Stimulated activated naive B cell treated with anti-CD40 and anti-IgM and Interleukin-4, amounts not matched to agents 10 μg/mL and 1 μg/mL and 100 μg/mL, for 72 hours (primary cell): ENCODE measurements at places on chromosomes 16 and 17.

DNA sequence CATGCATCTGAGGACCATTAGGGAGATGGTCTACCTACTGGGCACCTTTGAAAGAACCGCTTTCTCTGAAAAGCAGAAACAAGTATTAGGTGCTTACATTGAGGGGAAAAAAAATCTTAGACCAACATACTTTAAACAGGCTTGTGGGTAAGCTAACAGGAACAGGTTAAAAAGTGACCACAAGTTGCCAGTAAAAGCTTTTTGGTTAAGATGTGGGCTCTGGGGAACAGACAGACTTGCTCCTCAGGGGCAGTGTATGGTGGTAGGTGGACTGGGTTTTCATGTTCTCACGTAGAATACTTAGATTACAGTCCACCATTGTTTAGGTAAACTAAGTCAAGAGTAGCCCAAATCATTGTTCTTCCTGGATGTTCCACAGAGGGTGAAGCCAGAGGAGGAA, 41.2 kb downstream of the REXO5 start:
- DNase-seq: no peak

- DNase-seq: peak; percentile 9
Observed at GRCh38 chr17:31068291-31068690, 26.5 kb upstream of the NF1 start.

DNA sequence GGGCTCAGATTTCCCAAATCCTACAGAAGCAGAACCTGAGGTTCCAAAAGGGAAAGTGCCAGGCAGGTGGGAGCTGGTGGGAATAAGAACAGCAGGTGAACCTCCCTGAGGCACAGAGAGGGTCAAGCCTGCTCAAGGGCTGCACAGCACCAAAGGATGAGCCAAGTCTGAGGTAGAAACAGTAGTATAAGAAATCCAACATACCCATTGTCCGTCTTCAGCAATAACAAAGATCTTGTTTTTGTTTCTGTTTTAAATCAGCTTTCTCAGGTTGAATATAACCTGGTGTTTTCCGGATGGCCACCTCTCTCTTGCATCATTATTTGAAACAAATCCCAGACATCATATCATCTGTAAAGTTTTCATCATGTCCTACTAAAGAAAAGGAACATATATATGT, 10.6 kb upstream of the CES3 start:
- DNase-seq: no peak

DNA sequence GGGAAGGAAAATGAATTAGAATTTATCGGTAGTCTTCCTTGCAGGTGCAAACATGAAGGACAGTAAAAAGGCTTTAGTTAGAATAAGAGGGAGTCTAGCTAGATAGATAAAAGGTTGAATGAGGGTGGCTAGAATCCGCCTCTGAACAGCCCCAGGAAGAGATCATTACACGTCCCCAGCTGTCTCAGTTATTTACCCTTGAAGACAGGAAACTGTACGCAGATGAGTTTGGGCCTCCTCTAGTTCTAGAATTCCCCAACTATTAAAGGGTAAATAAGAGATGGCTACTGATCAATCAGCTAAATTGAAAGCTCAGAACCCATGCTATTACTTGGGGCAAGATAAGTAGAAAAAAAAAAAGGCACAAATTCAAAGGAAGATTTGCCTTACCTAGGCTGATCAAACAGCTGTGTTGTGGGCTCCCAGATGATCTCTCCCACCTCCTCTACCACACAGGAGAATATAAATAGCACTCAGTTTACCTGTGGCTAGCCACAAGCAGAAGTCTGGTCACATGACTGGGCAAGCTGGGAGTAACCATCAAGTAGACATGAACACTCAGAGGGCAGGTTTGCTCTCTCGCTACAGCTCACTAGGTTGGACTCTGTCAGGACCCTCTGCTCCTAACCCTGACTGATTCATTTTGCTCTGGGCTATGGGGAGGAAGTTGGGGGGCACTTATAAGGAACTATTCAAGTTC, 17.0 kb downstream of the FAM117A start:
- peak; percentile 55 for DNase-seq

- DNase-seq: no peak
Observed at GRCh38 chr16:67652578-67653127, 7.4 kb downstream of the ACD start.

DNA sequence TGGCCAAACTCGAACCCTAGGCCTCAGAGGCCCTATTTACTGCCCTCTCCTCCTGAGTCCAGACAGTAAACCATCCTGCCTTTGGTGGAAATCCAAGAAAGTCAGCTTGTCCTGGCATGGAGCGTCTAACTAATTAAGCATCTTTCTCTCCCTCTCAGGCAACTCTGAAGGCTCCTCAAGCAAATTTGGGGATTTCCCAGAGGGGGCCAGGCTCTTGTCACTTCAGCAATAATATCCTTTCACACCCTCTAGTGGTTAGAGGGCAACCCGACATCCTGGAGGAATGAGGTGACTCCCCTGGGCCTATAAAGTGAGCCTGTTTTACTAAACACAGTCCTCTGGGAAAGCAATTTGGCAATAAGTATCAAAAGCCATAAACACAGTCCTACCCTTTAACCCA, 60.4 kb downstream of the NOG start:
- peak; percentile 62 for DNase-seq

DNA sequence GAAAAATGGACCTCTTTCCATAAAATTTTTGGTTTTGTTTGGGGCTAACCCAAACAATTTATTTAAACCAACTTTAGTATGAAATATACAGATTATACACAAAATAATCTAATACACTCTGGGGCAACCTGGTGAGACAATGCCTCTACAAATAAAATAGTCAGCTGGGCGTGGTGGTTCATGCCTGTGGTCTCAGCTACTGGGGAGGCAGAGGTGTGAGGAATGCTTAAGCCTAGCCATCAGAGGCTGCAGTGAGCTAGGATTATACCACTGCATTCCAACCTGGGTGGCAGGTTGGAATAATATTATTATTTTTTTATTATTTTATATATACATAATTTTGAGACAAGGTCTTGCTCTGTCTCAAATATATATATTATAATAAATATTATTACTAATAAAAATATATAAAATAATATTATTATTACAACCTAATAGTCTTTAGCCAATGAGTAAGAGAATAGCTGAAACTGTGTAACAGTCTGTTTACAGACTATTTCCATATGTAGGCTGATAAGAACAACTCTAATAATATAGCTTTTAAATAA, 50.5 kb downstream of the GLG1 start:
- DNase-seq: no peak

DNA sequence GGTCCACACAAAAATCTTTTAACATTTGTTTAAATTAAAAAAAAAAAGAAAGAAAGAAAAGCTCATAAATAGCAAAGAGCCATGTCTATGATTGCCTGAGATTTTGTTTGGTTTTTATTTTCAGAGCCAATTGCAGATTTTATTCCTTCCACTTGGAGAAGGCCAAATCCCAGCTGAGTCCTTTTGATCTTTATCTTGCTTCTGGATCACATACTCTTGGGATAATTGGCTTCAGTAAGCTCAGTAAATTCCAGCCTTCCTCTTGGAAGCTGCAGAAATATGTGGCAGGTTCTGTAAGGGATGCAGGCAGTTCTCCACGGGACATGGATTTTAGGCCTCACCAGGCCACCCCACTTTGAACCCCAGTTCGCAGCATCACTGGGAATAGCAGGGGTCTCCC, 63.3 kb upstream of the TMC5 start:
- DNase-seq: no peak

DNA sequence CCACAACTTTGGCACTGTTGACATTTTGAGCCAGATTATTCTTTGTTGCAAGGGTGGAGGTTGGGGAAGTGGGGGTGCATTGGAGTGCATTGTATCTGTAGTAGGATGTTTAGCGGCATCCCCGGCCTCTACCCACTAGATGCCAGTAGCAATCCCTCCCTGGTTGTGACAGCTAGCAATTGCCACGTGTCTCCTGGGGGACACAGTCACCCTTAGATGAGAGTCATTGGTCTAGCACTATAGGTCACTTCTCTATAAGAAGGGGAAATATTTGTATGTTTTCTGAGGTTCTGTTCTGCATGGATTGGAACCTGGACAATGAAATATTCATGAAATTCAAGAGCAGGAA, 32.4 kb downstream of the MSI2 start:
- no peak for DNase-seq

- DNase-seq: peak; percentile 87
Observed at GRCh38 chr16:88681709-88682451, 4.4 kb downstream of the SNAI3 start.

GRCh38 chr16:86261379-86261778, 248.9 kb upstream of the FOXF1 start:
- DNase-seq: no peak

GRCh38 chr17:81322271-81323082, 27.4 kb upstream of the SLC38A10 start:
- no peak for DNase-seq

DNA sequence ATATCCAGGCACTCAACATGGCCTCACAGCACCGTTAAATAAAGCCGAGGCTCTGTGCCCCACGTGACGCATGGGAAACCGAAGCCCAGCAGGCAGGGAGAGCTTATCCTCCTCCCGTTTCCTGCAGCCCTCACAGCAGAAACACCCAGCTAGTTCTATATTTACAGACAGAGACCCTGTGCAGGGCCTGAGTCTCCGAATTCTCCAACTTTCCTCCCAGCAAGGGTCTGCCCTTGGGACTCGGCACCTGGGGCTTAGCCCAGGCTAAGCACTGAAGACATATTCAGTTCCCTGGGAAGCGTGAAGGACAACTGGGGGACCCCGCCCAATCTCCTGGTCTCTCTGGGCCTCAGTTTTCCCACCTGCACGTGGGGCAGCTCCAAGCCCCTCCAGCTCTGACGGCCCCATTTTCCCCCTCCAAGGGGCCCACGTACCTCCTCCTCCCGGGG, 29.2 kb downstream of the TRPV3 start:
- no peak for DNase-seq

GRCh38 chr17:151886-152859, 14.8 kb downstream of the SCGB1C2 start:
- DNase-seq: no peak

- DNase-seq: no peak
Observed at GRCh38 chr16:83219285-83219684, 588.5 kb upstream of the HSBP1 start.

DNA sequence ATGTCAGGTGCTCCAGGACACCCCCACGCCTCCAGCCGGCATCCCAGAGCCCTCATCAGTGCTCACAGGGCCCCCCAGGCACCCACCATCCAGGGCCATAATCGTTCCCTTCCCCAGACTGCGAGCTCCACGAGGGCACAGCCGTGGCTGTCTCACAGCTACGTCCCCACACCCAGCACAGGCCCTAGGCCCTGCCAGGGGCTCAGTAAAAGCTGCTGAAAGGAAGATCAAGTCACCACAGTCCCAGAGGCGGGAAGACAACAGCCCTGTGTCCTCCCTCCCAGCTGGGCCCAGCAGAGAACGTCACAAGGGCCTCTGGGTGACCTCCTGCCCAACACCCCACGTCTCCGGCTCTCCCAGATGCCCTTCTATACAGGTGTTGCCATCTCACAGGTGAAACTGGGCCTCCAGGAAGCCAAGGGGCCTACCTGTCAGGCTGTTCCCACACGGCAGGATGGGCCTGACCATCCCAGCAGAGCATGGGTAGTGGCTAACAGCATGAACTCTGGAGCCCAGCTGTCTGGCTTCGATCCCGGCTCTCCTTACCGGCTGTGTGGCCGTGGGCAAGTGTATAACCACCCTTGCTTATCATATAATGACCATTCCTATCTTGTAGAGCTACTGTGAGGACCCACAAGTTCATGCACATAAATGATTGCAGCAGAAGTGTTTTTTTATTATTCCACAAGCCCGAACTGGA, 17.9 kb downstream of the ARL2BP start:
- no peak for DNase-seq

DNA sequence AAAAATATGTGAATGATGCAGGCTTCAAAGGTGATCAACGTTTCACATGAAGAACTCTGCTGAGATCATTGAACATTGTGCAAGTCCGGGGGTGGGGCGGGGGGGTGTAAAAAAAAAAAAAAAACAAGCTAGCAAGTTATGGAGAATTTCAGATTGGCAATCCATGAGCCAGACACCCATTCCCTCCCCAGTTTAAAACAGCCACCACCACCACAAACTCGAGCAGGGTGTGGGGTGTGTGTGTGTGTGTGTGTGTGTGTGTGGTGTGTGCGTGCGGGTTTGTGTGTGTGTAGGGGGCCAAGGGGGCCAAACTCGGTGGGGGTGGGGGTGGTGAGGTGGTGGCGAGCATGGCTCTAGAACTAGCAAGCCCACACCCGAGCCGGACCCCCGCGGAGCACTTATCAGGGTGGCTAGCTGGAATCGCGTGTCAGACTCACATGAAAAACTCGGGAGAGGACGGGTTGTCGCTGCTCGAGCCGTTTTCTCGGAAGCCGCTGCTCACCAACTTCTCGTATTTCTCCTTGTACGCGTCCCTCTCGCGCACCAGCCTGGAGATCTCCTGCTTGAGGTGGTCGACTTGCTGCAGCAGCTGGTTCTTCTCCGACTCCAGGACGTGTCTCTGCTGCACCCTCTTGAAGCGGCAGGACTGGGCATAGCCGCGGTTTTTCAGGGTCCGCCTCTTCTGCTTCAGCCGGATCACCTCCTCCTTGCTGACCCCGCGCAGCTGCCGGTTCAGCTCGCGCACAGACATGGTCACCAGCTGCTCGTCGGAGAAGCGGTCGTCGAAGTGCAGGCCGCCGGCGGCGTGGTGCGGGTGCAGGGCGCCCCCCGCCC, 2.0 kb downstream of the MAF start:
- peak; percentile 4 for DNase-seq

DNA sequence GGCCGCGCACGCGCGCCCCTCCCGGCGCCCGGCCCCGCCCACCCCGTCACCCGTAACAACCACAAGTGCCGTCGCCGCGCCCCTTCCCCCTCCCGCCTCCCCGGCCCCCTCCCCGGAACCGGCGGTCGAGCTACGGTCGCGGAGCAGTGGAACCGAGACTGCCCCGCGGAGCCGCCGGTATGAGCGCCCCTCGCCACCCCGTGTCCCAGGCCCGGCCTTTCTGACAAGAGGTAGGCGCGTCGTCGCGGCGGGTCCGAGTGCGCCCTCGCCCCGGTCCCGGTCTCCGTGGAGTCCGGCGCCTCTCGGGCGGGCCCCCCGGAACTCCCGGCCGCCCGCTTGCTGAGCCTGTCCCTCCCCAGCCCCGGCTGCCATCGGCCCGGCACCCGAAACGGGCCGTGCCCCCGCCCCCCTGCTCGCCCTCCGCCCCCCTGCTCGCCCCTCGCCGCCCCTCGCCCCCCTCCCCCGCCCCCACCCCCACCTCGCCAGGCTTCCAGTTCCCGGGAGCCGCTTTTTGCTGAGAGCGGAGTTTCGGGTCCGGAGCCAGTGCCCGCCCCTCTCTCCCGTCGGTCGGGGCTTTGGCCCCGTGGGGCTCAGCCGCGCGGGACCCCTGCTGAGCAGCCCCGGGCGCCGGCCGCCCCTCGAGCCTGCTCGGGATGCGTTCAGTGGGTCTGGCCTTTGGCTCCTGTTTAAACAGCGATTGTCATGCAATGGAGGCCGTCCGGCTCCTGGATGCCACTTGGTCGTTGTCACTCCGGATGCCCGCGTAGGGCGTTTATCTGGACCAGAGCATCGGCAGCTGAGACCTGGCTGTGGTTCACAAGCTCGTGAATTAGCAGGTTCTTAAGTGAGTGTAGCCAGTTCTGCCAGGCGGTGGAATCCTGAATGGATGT, at the start of gene SEC14L1:
Gene SEC14L1 (plus strand): TSS at position 92 of the 890 bp plus-strand sequence. CDS start 2,628 bp downstream, outside the sequence.
- peak; percentile 44 for DNase-seq

- DNase-seq: no peak
Observed at GRCh38 chr17:49482144-49482817, 12.8 kb upstream of the NGFR start.

- DNase-seq: no peak
Observed at GRCh38 chr16:85431431-85432124, 181.5 kb upstream of the GSE1 start.
